ENCODE measurements at places on chromosomes 7 and 10.

DNA sequence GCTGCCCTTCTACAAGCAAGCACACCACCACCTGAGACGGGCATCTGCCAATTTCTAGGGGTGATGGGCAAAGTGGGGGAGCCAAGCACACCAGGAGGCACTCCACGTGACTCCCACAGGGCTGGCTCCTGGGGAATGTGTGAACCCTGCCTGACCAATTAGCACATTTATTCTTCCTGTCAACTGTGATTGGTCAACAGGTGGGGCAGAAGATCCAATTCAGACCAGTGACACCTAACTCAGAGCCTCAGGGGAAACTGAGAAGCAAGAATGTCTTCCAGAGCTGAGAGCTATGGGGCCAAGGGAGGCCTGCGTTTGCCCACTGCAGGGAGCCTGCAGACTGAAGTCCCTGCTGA lies 15.4 kb downstream of the TMEM273 start:
- DNase-seq = no peak

GRCh38 chr7:79308192-79308591 lies 145.3 kb downstream of the MAGI2 start:
- no peak for DNase-seq

GRCh38 chr10:108662975-108663374 lies 1260.3 kb downstream of the XPNPEP1 start:
- DNase-seq = no peak

- no peak for DNase-seq
Observed at GRCh38 chr7:118029826-118030422, 154.0 kb upstream of the LSM8 start.

- no peak for DNase-seq
Observed at GRCh38 chr10:50593523-50594376, 30.0 kb downstream of the SGMS1 start.

- DNase-seq = no peak
Observed at GRCh38 chr10:97138846-97139245, 46.9 kb downstream of the SLIT1 start.
